ENCODE measurements at places on chromosomes 3 and 15.

- DNase-seq, result peak; percentile 96
Measured at GRCh38 chr3:48663489-48664312, 1.0 kb upstream of the CELSR3 start.

DNA sequence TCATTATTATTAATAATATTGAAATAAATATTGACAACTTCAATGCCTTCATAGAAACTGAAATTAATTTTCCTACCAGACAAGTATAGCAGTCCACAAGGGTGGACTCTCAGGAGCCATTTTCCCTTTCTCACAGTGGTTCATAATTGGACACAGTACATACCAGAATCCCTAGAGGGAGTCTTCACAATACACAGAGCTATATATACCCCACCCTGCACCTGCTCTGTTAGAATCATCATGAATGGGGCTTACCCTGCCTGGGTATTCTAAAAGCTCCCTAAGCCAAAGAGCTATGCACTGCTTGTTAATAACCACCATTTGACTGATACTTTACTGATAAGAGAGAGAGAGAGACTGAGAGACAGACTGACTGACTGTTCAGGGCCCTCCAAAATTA is 134.9 kb downstream of the FEZF2 start:
- no peak for DNase-seq

GRCh38 chr3:186209810-186210752 is 101.2 kb upstream of the ETV5 start:
- DNase-seq, result peak; percentile 60

DNA sequence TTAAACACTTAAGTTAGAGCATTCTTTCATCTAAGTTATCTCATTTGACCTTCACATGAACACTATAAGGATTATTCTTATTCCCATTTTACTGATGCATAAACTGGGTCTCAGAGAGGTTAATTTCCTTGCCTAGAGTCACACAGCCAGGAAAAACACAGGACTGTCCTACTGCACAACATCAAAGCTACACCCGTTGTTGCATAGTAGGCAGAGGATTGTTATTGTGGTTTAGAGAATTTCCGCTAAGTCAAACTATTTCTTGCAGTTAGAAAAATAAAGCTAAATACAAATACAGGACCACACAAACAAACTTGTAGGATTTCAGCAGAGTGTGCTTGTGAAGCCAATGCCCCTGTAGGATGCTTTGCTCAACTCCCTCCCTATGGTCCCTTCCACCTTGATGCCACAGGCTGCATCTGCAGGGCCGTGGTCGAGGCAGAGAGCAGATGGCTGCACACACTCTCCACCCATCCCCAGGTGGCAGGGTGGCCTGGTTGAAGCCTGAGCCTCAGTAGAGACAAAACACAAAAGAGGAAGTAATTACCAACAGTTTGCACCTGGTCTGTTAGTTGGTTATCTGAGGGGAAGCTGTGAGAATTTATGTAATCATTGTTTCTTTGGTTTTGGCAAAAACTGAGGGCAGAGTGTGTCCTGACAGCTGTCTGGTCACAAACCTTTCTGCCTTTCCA is 41.1 kb upstream of the SKOR1 start:
- no peak for DNase-seq

DNA sequence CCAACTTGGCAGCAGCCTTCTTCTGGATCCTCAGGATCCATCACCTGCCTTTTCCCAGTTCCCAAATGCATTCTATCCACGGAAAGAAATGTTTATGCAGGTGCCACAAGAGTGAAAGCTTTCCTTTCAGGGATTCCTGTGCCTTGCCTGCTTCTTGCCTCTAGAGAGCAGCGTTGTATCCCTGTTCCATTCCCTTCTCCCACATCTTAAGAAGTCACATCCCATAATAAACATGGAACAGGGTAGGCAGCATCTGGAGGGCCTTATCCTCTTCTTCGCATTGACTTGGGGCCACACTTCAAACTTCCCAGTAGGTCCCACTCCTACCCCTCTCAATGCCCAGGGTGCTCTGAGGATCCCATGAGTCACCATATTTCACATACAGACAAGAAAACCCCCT is 72.7 kb upstream of the DCLK3 start:
- DNase-seq, result no peak
